ENCODE measurements at places on chromosomes 4 and X.

DNA sequence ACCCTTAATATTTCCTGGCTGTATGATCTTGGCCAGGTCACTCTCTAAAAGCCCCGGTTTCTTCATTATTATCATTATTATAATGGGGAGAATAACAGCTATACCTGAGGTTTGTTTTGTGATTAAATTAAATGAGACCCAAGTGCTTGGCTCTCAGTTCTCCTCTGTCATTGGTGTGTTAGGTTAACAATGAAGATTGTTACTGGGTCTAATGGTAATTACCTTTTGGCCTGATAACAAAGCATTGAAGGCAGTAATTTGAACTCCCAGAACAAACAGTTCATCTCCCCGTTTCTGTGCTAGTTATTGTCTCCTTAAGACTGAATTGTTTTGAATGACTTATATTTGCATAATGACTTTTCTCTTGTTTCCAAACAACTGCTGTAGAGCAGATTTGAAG, 6.8 kb upstream of the ANAPC4 start:
- peak; percentile 83 for DNase-seq

GRCh38 chrX:19840899-19841648, 46.3 kb downstream of the SH3KBP1 start:
- no peak for DNase-seq

DNA sequence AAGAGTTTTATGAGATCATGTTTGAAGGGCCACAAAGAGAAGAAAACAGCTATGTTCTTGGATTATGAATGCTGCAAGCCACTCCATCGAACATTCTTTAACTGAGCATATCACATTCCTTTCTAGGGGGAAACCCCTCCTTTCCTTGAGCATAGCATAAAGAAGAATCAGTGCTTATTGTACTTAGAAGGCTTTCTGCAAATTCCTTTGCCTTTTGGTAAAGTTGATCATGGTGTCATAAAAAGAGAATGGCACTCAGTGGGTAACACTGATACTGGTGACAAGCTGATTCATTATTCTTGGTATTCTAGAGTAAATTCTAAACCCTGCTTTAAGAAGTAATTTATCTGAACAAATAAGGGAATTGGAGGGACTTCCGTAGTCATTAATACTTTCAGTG, 88.5 kb upstream of the GPR34 start:
- DNase-seq, result no peak

DNA sequence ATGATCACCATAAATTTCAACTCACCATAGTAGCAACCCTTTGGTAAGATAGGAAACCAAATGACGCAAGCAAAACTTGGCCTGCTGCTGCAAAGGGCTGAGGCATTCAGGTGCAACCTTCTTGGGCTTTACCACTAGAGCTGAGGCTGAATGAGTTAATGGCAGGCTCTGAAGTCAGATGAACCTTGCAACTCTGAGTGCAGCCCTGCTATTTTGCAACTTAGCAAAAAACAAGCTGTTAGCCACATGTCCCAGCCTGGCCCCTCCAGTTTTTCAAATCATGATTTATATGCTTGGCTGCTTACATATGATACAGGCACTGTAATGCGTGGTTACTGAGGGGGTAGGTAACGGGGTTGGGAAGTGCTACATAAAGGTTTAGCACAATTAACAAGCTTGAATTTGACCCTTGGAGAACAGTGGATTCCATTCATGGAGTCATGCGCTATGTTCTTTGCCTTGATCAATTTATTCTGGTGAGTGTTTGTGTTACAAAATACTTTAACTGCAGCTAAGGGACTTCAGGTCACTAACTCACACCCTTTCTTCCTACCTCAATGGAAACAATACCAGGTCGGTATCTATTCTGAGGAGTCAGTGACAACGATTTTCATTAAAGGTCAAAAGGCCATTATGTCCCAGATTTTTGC, 80.5 kb upstream of the PPARGC1A start:
- no peak for DNase-seq

GRCh38 chrX:154749856-154750255, 1.0 kb downstream of the GAB3 start:
- no peak for DNase-seq

Data from NCI-H146 (cell line).